Endodermal cell (in vitro differentiated cells): ENCODE measurements at places on chromosomes 12 and 14.

- no peak overlapping the region for H3K4me3 ChIP-seq
- H3K27me3 ChIP-seq = no peaks in the 10 kb centered on the region
- H3K4me1 ChIP-seq = peaks cover 3% of the 10 kb centered on the region
- no peak overlapping the region for H3K27ac ChIP-seq
- no peak for DNase-seq
Observed at GRCh38 chr12:122090759-122091515, 12.4 kb downstream of the MLXIP start.

DNA sequence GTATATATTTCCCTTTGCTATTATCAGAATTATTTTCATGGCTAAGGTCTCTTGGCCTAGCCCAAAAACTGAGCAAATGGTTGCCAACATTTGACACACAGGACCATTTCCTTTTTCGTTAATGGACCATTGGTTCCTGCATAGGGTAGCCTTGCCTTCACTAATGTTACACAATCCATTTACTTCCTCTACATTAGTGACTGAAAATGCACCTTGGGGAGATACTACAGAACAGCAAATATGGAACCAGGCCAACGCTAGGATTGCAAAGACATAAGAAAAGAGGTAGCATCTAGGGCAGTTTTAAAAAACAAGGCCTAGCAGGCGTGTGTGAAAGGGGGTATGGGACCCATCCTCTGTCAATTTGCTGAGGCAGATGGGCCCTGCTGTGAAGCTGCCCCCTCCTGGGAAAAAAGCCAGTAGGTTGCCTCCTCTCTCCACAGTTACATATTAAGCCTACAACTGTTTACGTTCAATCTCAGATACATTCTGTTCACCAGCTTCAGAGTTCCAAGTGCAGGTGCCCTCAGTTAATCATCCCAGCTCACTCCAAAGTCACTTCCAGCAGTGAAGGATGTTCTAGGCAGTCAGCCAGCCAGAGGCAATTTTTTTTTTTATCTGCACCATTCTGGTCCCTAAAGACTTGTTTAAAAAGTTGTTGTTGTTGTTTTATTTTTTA is 15.0 kb downstream of the AQP6 start:
- peak; percentile 34 for DNase-seq
- H3K4me3 ChIP-seq = no peak overlapping the region
- no peak overlapping the region for H3K27ac ChIP-seq
- peaks cover 26% of the 10 kb centered on the region for H3K4me1 ChIP-seq
- peaks cover 20% of the 10 kb centered on the region for H3K27me3 ChIP-seq

GRCh38 chr14:99274346-99275221 is 2.6 kb upstream of the BCL11B start:
- H3K27ac ChIP-seq = no peak overlapping the region
- H3K4me1 ChIP-seq = peaks cover 9% of the 10 kb centered on the region
- no peaks in the 10 kb centered on the region for H3K36me3 ChIP-seq
- peak; percentile 98 for DNase-seq
- H3K27me3 ChIP-seq = no peaks in the 10 kb centered on the region

GRCh38 chr12:101243074-101243473 is 33.0 kb upstream of the SLC5A8 start:
- no peak for DNase-seq
- no peaks in the 10 kb centered on the region for H3K27me3 ChIP-seq
- no peak overlapping the region for H3K27ac ChIP-seq
- H3K4me1 ChIP-seq = no peaks in the 10 kb centered on the region
- no peaks in the 10 kb centered on the region for H3K36me3 ChIP-seq

GRCh38 chr14:92244805-92245204 is 78.2 kb upstream of the SLC24A4 start:
- no peaks in the 10 kb centered on the region for H3K27me3 ChIP-seq
- no peaks in the 10 kb centered on the region for H3K36me3 ChIP-seq
- no peaks in the 10 kb centered on the region for H3K4me1 ChIP-seq

- DNase-seq = no peak
- H3K27ac ChIP-seq = no peak overlapping the region
- H3K4me1 ChIP-seq = no peaks in the 10 kb centered on the region
Observed at GRCh38 chr12:112907415-112908157, 824 bp downstream of the OAS1 start.

- H3K27me3 ChIP-seq = no peaks in the 10 kb centered on the region
- peak overlapping the region; percentile 99 for H3K4me3 ChIP-seq
- DNase-seq = no peak
- no peaks in the 10 kb centered on the region for H3K36me3 ChIP-seq
Observed at GRCh38 chr12:51025338-51025835, 797 bp downstream of the SLC11A2 start.

- H3K4me3 ChIP-seq = no peak overlapping the region
- peaks cover 50% of the 10 kb centered on the region for H3K36me3 ChIP-seq
- H3K27me3 ChIP-seq = no peaks in the 10 kb centered on the region
- H3K4me1 ChIP-seq = no peaks in the 10 kb centered on the region
- H3K27ac ChIP-seq = no peak overlapping the region
Observed at GRCh38 chr14:103652806-103653205, 23.8 kb downstream of the KLC1 start.

DNA sequence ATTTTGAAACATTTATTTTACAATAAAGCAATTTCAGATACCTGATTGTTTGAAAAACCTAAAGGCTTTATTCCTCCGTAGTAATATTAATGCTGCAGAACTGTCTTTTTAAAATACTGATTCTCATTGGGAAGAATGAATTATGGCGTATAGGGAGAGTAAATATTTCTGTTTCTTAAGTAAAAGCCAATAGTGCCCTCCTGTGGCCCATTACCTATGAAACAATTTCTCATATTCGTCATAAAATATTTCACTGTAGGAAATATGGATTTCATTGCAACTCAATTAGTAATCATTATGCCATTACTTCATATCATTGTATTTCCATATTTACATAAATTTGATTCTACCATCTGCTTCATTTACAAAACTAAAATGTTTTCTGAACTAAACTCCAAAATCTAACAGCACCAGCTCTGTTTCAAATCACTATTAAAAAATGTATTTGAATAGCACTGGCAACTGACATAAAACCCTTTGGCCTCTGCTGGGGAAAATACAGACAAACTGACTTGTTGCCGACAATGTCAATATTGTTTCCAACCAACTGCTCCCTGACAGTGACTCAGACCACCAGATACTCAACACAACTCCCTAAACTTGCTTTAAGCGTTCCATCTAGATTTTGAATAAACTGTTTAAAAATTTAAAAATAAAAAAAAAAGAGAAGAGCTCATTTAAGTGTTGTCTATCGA is 290.3 kb downstream of the NAV3 start:
- DNase-seq = no peak
- H3K36me3 ChIP-seq = no peaks in the 10 kb centered on the region
- no peaks in the 10 kb centered on the region for H3K4me1 ChIP-seq
- H3K4me3 ChIP-seq = no peak overlapping the region

- no peaks in the 10 kb centered on the region for H3K4me1 ChIP-seq
- H3K4me3 ChIP-seq = no peak overlapping the region
- DNase-seq = no peak
- no peaks in the 10 kb centered on the region for H3K27me3 ChIP-seq
- no peaks in the 10 kb centered on the region for H3K36me3 ChIP-seq
Observed at GRCh38 chr12:105069936-105070702, 14.1 kb downstream of the ALDH1L2 start.

GRCh38 chr14:105913861-105914260 is 387.5 kb downstream of the TMEM121 start:
- H3K27me3 ChIP-seq = no peaks in the 10 kb centered on the region
- H3K36me3 ChIP-seq = no peaks in the 10 kb centered on the region
- DNase-seq = no peak
- H3K4me3 ChIP-seq = no peak overlapping the region
- H3K27ac ChIP-seq = no peak overlapping the region

GRCh38 chr12:105580821-105581352 is 250.4 kb downstream of the C12orf75 start:
- DNase-seq = no peak
- no peaks in the 10 kb centered on the region for H3K4me1 ChIP-seq
- H3K27me3 ChIP-seq = no peaks in the 10 kb centered on the region
- H3K27ac ChIP-seq = no peak overlapping the region

GRCh38 chr12:122303068-122303467 is 36.8 kb upstream of the VPS33A start:
- H3K36me3 ChIP-seq = peaks cover 44% of the 10 kb centered on the region
- no peak for DNase-seq
- no peaks in the 10 kb centered on the region for H3K27me3 ChIP-seq
- H3K4me3 ChIP-seq = no peak overlapping the region
- no peak overlapping the region for H3K27ac ChIP-seq
- H3K4me1 ChIP-seq = no peaks in the 10 kb centered on the region

- no peak overlapping the region for H3K4me3 ChIP-seq
- H3K27me3 ChIP-seq = no peaks in the 10 kb centered on the region
- H3K4me1 ChIP-seq = no peaks in the 10 kb centered on the region
- no peak overlapping the region for H3K27ac ChIP-seq
- DNase-seq = no peak
Observed at GRCh38 chr12:130944878-130945277, 8.8 kb upstream of the ADGRD1 start.

DNA sequence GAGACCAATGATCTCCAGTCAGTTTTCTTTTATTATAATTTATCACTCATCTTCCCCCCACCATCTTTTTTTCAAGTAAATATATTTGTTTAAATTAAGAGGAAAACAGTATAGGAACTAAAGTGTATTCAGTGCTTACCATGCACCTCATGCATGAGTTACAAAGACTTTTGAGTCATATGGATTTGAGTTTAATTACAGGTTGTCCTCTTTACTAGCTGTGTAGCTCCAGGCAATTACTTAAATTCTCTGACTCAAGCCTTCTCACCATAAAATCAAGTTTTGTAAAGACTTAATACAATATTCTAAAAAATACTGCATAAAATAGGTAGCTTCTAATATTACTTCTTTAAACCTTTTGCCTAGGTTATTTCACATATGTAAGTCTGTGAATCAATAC is 251.3 kb downstream of the SLC16A7 start:
- no peaks in the 10 kb centered on the region for H3K27me3 ChIP-seq
- H3K4me3 ChIP-seq = no peak overlapping the region
- DNase-seq = no peak
- H3K4me1 ChIP-seq = peaks cover 2% of the 10 kb centered on the region
- no peaks in the 10 kb centered on the region for H3K36me3 ChIP-seq

GRCh38 chr12:2168808-2169207 is 116.0 kb downstream of the CACNA1C start:
- DNase-seq = no peak
- H3K4me1 ChIP-seq = peaks cover 28% of the 10 kb centered on the region
- H3K27me3 ChIP-seq = no peaks in the 10 kb centered on the region
- no peaks in the 10 kb centered on the region for H3K36me3 ChIP-seq
- no peak overlapping the region for H3K4me3 ChIP-seq

GRCh38 chr12:13203034-13203922 is 6.8 kb downstream of the EMP1 start:
- DNase-seq = peak; percentile 93
- H3K4me1 ChIP-seq = no peaks in the 10 kb centered on the region
- H3K4me3 ChIP-seq = no peak overlapping the region
- no peak overlapping the region for H3K27ac ChIP-seq
- H3K27me3 ChIP-seq = peaks cover 4% of the 10 kb centered on the region
- H3K36me3 ChIP-seq = no peaks in the 10 kb centered on the region

- DNase-seq = no peak
- no peaks in the 10 kb centered on the region for H3K36me3 ChIP-seq
- no peak overlapping the region for H3K4me3 ChIP-seq
- H3K4me1 ChIP-seq = no peaks in the 10 kb centered on the region
Observed at GRCh38 chr14:30518867-30519560, 39.9 kb upstream of the G2E3 start.

DNA sequence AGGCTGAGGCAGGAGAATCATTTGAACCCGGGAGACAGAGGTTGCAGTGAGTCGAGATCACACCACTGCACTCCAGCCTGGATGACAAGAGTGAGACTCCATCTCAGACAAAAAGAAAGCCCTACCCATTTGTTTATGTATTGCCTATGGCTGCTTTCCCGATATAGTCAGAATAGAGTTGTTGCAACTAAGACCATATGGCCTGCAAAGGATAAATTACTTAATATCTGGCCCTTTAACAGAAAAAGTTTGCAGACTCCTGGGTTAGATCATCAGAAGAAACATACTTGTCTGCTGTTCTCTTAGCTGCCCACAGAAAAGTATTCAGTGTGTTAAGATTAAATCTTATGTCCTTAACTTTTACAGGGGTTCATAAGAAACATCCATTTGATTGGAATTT is 122.4 kb upstream of the VASH1 start:
- no peak overlapping the region for H3K4me3 ChIP-seq
- no peaks in the 10 kb centered on the region for H3K36me3 ChIP-seq
- no peak for DNase-seq
- peaks cover 4% of the 10 kb centered on the region for H3K4me1 ChIP-seq
- H3K27ac ChIP-seq = no peak overlapping the region

GRCh38 chr12:64814432-64814831 is 10.0 kb upstream of the TBC1D30 start:
- no peak overlapping the region for H3K27ac ChIP-seq
- no peak overlapping the region for H3K4me3 ChIP-seq
- no peaks in the 10 kb centered on the region for H3K4me1 ChIP-seq
- no peaks in the 10 kb centered on the region for H3K36me3 ChIP-seq
- H3K27me3 ChIP-seq = no peaks in the 10 kb centered on the region
- DNase-seq = no peak

DNA sequence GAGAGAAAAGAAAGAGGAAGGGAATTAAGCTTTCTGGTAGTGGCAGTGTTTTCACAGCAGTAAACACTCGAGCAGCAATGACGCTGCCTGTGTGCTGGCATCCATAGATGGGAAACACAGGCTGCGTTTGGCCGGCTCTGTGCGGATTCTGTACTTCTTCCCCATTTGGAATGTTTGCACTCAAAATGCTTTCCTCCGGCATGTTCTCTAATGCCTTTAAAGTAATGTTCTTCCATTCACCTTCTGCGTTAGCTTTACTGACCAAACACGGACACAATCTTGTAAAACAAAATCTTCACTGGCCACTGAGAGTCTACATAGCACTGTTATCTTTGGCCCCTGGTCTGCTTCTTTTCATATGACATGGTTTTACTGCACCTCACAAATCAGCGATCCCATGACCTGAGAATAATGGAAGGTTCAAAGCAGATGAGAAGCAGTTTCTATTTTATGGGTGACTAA is 31.4 kb downstream of the DCP1B start:
- H3K27me3 ChIP-seq = no peaks in the 10 kb centered on the region
- H3K36me3 ChIP-seq = no peaks in the 10 kb centered on the region
- H3K4me1 ChIP-seq = no peaks in the 10 kb centered on the region
- DNase-seq = no peak
- H3K4me3 ChIP-seq = no peak overlapping the region
- no peak overlapping the region for H3K27ac ChIP-seq

DNA sequence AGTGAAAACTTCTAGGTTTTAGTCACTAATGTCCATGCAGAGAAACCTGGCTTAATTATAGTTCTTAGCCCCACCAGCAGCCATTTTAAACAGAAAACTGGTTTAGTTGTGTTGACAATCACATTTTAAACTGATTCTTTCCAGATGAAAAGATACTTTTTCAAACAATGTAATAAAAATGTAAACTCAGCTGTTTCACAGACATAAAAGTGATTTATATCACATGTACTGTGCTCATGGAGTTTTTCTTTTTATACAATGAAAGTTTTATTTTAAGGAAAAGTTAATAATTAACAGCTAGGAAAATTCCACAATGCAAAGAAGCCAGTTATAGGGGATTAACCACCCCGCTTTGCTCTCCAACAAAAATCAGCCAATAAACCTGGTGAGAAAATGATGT is 129.7 kb downstream of the PAX9 start:
- H3K36me3 ChIP-seq = no peaks in the 10 kb centered on the region
- H3K4me3 ChIP-seq = no peak overlapping the region
- no peaks in the 10 kb centered on the region for H3K27me3 ChIP-seq
- H3K27ac ChIP-seq = no peak overlapping the region
